ENCODE measurements at places on chromosomes 5 and 9.

GRCh38 chr9:109907400-109907799 lies 127.4 kb downstream of the PALM2AKAP2 start:
- no peak for DNase-seq

DNA sequence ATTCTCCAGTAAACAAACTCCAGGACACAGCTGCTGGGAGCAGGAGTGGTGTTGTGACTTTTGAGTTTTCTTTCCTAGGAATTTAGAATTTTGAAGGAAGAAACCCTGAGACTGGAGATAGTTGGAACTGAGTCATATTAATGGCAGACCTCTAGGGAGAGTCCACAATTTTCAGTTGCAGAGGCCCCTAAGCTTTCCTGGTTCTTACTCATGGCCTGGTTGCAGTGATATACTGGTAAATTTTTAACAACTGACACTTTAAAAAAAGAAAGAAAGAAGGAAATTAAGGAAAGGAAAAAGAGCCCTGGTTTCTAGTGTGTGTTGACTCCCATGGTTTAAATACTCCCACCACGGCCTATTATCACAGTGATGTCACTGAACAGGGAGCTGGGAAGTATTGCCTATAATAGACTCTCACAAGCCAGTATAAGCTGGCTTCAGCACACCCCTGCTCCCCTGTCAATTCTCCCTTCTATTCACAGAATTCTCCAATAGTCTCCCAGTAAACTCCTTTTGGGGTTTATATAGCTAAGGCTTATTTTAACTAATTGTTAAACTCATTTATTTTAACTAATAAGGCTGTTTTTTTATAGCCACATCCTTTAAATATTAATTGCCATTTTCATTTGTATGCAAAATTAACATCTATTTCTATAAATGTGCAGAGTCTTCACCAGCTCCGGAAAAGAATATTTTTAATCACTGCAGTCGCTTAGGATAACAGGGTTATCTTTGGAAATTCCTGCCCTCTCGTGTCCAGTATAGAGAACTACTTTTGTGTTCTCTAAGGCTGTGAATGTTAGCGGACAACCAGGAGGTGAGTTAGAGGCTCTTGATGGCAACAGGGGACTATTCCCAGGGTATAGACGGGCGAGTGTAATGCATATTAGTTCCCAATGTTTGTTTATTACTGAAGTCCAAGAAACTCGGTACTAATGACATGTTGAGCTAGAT lies 59.7 kb downstream of the GGTA1 start:
- DNase-seq: no peak

DNA sequence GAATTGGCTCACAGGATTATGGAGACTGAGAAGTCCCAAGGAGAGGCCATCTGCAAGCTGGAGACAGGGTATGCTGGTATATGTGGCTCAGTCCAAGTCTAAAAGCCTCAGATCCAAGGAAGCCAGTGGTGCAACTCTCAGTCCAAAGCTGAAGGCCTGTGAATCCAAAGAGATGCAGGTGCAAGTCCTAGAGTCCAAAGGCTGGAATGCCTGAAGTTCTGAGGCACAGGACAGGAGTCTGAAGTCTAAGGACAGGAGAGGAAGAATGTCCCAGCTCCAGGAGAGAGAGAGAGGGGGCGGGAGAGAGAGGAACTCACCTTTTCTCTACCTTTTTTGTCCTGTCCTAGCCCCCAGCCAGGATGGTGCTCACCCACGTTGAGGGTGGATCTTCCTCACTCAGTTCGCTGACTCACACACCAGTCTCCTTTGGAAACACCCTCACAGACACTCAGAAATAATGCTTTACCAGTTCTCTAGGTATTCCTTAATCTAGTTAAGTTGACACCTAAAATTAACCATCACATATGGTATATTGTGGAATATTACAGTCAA lies 49.6 kb downstream of the KCNN2 start:
- no peak for DNase-seq

DNA sequence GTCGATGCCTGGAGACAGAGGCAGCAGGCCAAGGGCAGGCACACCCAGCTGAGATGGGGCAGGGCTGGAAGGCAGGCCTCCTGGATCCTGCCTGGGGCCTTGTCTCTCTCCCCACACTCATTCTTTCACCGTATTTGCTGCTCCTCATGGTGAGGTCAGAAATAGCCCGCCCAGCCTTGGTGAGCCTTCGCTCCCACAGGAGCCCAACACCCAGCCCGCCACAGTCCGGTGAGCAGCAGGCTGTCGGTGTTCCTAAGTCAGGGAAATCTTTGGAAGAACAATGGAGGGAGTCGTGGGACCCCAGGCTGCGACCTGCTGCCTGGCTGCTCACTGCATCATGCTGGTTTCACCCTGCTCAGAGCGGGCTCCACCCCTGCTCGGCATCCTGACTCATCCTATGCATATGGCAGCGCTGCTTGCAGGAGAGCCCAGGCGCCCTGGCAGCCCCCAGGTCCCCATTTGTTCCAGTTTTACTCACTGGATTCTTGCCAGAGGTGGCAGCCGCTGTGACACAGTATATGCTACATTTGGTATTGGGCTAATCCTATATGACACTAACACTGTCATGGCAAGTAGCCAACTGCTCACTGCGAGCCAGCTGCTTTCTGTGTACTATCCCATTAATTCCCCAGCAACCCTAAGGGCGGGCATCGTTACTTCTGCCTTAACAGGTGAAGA lies 53.2 kb upstream of the NCS1 start:
- DNase-seq: peak; percentile 76

DNA sequence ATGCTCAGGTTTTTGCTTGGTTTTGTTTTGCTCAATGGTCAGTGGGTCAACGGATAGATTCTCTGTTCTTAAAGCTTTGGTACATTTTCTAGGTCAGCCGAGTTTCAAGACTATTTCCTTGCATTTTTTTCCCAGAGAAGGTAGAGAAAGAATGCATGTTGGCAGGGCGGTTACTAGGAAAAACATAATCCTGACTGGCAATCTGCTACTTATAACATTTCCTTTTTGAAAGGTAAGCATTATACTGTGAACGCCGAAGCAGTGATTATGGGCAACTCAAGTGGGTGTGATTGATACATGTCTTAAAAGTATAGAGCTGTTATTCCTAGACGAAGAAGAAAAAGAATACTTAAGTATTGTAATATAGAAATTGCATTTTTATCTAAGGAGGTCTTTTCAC lies 273.2 kb downstream of the MAST4 start:
- DNase-seq: no peak

DNA sequence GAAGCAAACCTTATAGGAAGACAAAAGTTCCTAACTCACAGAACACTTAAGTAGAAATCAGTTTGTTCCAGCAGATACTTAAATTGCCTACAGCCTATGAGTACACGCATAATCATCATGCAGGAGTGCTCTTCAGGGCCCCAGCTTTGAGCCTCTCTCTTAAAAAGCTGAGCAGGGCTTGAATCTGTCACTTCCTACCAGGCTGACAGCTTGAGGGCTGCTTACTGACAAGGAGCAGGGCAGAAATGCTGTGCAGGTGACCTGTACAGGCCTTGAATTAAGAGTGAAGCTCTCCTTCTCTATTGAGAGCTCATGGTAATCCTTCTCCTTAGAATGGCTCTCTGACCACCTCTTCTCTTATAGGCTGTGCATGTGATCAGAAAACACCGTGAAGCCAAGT lies 66.5 kb upstream of the MAST4 start:
- no peak for DNase-seq

DNA sequence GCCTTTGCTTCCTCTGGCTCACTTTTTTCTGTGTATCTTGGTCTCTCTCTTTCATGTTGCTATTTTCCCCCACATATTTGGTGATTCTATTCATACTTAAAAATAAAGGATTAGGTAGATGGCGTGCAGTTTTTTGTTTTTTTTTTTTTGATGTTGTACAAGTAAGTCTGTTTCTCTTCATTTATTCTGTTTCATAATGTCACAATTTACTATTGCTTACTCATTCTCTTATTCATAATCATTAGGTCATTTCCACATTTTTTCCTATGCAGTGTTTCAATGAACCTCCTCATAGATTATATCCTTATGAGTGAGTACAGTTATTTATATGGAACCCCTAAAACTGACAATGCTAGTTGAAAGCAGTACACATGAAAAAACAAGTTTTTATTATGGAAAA lies 136.3 kb downstream of the APBA1 start:
- no peak for DNase-seq

DNA sequence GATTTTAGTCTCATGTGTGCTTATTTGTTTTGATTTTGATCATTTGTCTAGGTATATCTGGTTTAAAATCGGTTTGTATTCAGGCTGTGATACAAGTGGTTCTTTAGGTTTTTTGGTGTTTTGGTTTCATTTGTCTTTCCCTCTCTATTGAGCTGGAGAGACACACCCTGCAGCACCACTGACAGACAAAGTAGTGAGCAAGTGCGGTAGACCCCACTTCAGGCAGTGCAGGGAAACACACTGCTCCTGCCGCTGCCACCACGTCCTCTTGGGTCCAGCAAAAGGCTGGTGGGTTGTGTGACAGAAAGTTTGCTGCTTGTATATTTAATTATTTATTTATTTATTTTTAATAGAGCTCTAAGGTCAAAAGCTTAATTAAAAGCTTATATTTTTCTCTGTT lies 801.0 kb downstream of the NR2F1-AS1 start:
- DNase-seq: no peak

- DNase-seq: no peak
Measured at GRCh38 chr5:60927450-60927849, 17.4 kb downstream of the ERCC8 start.

GRCh38 chr9:36245906-36246305 lies 12.3 kb downstream of the GNE start:
- DNase-seq: no peak

DNA sequence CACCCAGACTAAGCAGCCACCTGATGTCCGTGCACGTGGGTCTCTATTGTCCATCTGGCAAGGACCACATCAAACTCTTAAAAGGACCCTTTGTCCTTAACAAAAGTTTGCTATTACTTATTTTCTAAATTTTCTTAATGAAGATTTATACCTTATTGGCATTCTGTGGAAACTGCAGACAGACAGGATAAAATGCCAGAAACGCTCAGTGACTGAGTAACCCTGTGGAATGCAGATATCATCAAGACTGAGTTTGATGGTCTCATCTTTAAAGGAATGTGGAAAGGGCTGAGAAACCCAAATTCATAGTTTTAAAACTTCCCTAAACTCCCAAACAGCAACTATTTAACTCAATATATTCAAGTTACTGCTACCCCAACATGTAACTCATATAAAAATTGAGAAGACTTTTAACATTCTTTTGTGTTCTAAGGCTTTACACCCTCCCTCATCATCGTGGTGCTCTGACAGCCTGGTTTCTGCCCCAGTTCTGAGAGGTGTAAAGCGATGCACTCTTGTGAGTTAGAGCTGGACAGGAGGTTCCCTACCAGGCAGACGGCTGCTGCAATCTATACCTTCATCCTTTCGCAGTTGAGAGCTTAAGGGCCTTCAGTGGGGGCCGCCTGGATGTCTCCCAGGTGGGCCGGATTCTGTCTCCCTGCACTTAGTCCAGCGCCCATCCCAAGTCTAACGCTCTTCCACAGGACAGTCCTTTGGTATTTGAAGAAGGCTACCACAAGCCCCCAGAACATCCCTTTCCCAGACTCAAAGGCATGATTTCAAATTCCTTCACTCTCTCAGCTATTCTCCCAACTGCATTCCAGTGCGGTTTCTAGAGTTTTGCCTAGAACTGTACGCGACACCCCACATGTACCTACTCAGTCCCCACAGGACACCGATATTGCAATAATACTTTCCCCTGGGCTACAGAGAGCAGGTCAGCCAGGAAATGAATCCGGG lies 68.9 kb downstream of the DAP start:
- DNase-seq: peak; percentile 17

GRCh38 chr5:141952020-141952419 lies 6.0 kb downstream of the PCDH12 start:
- peak; percentile 68 for DNase-seq

- peak; percentile 51 for DNase-seq
Measured at GRCh38 chr5:73120222-73121118, at the start of gene TMEM171. Gene TMEM171, plus strand, starts transcription at chr5:73120575. Its CDS starts 2,799 bp downstream, at chr5:73123374.

GRCh38 chr9:135726138-135726853 lies 24.3 kb downstream of the KCNT1 start:
- no peak for DNase-seq

DNA sequence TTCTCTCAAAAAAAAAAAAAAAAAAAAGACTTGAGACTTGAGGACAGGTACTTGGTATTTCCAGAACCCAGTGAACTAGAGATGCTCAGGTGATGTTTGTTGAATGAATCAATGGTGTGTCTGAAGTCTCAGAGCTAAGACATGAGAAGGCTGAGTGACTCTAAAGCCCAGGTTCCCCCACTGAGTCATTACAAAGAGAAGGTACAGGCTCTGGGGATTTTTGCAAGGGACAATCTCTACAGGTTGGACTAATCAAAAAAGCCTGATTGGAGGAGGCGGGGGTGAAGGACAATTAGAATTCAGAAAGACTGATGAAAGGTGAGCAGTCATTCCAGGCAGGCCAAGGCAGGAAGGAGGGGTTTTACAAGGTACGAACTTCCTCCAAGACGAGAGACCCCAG lies 8.2 kb upstream of the FABP6 start:
- no peak for DNase-seq

- DNase-seq: no peak
Measured at GRCh38 chr9:115629879-115630840, 512.2 kb upstream of the TNC start.

DNA sequence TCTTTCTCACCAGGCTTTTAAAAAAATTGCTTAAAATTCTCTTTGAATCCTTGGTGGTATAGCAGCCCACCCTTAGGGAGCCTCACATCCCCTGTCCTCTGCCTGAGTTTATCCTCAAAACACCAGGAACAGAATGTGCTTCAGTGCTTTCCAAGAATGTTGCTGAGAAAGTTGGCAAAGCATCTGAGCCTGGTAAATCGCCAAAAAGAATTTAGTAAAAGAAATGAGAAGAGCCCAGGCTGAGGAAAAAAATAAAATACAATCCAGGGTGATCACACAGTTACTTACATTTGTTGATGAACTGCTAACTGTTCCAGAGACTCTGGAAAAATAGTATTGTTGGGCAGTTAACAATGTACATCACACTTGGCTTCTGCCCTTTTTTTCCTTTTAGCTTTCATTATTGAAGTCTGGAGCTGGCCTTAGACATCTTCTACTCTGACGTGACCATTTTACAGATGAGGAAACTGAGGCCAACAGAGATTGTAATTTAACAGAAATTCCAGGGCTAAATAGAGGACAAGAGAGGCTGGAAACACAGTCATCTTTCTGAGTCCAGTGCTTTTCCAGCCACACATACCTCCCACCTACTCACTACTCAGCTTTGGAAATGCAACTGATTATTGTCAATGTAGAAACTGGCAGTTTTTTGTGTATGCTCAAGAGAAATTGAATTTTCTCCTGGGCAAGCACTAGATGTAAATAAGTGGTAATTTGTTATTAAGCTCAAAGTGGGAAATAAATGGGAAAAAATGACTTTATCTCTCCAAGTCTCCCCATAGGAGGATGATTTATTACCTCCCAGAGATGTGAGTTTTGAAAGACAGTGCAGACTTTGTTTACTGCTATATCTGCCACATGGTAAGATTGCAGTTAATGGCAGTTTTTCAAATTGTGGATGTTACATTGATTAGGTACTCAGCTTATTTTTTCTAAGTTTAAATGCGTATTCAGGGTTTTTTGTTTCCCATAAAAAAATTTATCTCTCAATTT lies 86.7 kb upstream of the ALDH1A1 start:
- peak; percentile 46 for DNase-seq

GRCh38 chr5:102153003-102153759 lies 142.9 kb downstream of the SLCO4C1 start:
- DNase-seq: peak; percentile 31

- no peak for DNase-seq
Measured at GRCh38 chr5:81854915-81855314, 104.0 kb upstream of the SSBP2 start.

GRCh38 chr9:28004900-28005299 lies 431.6 kb upstream of the C9orf72 start:
- no peak for DNase-seq
